Activated CD4-positive, alpha-beta memory T cell treated with anti-CD3 and anti-CD28 coated beads, Interleukin-2, amount 10 ng/mL, durations not matched to agents 7 days and 5 days (primary cell): ENCODE measurements at places on chromosomes 16 and 17. TPM values are rescaled to one million over a fixed set of nuclear protein-coding genes. Genes with fewer than 3 reads are reported as not detected.

SCPEP1 gene
- 27.1 TPM for total RNA-seq

UTS2R gene
- total RNA-seq, result not detected

ZNF821 gene
- 11.9 TPM for total RNA-seq

EVPLL gene
- total RNA-seq, result not detected

COPZ2 gene
- 11.5 TPM for total RNA-seq

DYNLL2 gene
- total RNA-seq, result 29.7 TPM

ADAD2 gene
- not detected for total RNA-seq

MPG gene
- total RNA-seq, result 64.3 TPM

TMEM100 gene
- not detected for total RNA-seq

DNAI2 gene
- 3.1 TPM for total RNA-seq

KRTAP4-4 gene
- not detected for total RNA-seq

CDH1 gene
- total RNA-seq, result 0.18 TPM

CES1 gene
- 5.0 TPM for total RNA-seq

CDRT15 gene
- not detected for total RNA-seq

TM4SF5 gene
- 0.35 TPM for total RNA-seq

YPEL2 gene
- total RNA-seq, result 18.4 TPM

SCN4A gene
- 0.08 TPM for total RNA-seq

GDPD3 gene
- total RNA-seq, result 11.5 TPM

PTX4 gene
- total RNA-seq, result not detected

TBC1D3H gene
- not detected for total RNA-seq

CNTD1 gene
- not detected for total RNA-seq

KCNJ18 gene
- total RNA-seq, result not detected

SEPTIN1 gene
- total RNA-seq, result 343 TPM

LRRC46 gene
- 0.53 TPM for total RNA-seq

UMOD gene
- total RNA-seq, result not detected

ZMYND15 gene
- not detected for total RNA-seq

LPO gene
- total RNA-seq, result not detected

DPEP1 gene
- total RNA-seq, result not detected

C1QTNF8 gene
- total RNA-seq, result not detected

EFCAB13 gene
- 5.7 TPM for total RNA-seq

SLC16A13 gene
- total RNA-seq, result 28.9 TPM
